ENCODE measurements at places on chromosomes 1 and 21. TPM values are rescaled to one million over a fixed set of nuclear protein-coding genes. Genes with fewer than 3 reads are reported as not detected.

DNA sequence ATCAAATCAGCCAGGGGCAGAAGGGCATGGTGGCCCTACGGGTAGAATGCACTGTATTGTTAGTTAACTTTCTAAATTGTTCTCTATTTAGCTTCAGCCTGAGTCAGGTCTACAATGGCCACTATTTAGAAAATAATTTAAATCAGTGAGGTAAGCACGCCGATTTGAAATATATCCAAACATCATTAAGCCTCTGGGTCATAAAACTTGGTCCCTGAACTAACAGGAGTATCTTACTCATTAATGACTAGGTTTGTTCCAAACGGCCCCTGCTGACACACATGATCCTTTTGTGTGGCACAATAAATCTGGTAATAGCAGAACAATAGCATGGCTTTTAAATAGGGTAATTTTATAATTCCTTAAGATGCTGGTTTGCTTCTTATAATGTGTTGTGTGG, 48.4 kb downstream of the STX6 start:
- DNase-seq: no peak

GRCh38 chr1:26358411-26359384, 4.8 kb upstream of the CRYBG2 start:
- no peak for DNase-seq

DNA sequence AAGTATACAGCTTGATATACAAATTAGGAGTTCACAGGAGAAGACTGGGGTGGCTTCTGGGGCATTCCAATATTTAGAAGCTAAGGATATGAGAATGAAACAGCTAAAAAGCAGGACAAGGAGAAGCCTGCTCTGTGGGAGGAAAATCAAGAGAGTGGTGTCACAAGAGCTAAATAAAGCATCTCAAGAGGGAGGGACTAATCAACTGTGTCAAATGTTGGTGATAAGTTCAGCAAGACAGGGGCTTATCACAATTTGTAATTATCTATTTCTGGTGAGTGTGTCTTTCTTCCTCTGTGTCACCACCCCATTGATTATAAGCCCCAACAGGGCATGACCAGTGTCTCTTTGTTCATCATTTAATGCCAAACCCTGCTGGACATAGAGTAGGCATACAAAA, 295.8 kb upstream of the DUSP10 start:
- DNase-seq: no peak

- no peak for DNase-seq
Observed at GRCh38 chr1:117077267-117077666, 17.1 kb downstream of the TTF2 start.

- no peak for DNase-seq
Observed at GRCh38 chr1:98340511-98340910, 321.0 kb upstream of the SNX7 start.

DNA sequence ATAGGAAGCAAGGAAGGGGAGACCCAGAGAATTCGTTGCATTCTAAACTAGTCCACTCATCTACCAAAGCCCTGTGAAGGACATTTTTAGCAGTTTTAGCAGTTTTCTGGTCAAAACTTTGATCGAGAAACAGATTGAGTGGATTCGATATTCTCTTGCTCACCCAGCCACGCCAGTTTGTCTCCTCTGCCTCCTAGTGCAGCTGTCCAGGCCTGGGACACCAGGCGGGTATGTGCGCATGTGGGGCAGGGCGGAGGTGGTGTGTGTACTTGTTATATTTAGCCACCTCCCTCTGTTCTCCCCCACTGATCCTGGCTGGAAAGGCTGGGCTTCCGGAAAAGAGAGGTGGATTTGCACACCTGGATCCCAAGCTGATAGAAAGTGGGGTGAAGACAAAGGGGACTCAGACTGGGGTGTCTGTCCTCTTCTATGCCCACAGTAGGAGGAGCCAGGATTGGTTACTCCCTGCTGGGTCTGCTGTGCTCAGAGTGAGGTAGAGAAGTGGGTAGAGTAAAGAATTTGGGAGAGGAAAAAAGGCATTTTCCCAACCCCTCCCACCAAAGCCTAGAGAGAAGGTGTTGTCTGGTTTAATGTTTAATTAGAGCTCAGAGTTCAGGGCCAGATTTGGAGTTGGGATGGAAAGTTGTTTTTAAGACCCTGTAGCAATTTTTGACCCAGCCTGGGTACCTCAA, 3.8 kb downstream of the LMNA start:
- DNase-seq: no peak

DNA sequence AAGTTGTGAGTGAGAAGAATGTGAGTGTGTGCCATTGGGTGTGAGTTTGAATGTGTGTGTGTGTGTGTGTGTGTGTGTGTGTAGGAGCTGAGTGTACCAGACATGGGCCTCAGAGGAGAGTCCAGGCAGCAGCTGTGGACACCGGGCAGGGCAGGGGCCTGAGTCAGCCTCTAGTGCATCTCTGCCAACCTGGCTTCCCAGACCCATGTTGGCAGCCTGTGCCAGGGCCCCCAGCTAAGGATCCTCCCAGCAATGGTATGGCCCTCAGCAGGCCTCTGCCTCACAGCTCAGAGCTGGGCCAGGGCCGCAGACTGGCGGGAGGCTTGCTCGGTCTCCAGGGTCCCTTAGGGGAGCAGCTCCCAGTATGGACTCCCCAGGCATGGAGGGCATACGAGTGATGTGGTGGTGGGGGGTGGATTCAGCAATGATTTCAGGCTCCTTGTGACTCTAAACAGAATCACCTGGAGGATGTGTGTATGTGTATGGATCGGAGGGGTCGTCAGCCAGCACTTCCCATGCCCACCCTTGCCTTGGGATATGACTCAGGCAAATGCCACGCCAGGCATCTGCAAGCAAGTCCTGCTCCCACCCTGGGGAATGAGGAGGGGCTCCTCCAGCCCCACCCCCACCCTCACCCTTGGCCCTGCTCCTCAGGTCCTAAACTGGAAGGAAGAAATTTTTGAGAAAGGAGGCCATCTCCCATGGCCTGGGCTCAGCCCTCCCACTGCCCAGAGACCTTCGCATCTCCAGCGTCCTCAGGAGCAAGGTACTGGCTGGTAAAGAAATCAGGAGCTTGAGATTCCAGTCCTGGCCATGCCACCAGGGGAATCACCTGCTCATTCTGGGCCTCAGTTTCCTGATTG, 1.8 kb upstream of the FOXO6 start:
- DNase-seq: no peak

DNA sequence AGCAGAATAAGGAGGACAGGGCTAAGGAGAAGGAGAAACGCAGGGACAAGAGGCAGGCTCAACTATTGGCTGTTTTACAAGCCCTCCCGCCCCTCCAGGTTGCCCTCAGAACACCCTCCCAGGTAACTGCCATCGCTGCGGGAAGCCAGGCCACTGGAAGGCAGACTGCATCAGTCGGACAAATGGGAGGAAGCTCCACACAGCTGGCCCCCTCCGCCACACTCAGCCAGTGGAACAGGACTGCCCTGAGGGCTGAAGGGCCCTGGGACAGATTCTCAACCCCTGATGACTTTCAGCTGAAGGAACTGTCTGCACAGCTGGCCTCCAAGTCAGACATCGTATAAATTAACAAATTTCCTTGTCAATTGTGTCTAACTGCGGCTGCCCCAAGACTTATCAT, 21.8 kb downstream of the LRRC3 start:
- no peak for DNase-seq

- no peak for DNase-seq
Observed at GRCh38 chr21:38830671-38831525, 25.2 kb downstream of the ETS2 start.

GRCh38 chr1:204829133-204829825, 41.4 kb upstream of the NFASC start:
- DNase-seq: no peak

- DNase-seq: no peak
Observed at GRCh38 chr1:14748151-14748550, 149.7 kb downstream of the KAZN start.

GRCh38 chr21:44872649-44873355, 688 bp downstream of the PTTG1IP start:
- DNase-seq: peak; percentile 47

DNA sequence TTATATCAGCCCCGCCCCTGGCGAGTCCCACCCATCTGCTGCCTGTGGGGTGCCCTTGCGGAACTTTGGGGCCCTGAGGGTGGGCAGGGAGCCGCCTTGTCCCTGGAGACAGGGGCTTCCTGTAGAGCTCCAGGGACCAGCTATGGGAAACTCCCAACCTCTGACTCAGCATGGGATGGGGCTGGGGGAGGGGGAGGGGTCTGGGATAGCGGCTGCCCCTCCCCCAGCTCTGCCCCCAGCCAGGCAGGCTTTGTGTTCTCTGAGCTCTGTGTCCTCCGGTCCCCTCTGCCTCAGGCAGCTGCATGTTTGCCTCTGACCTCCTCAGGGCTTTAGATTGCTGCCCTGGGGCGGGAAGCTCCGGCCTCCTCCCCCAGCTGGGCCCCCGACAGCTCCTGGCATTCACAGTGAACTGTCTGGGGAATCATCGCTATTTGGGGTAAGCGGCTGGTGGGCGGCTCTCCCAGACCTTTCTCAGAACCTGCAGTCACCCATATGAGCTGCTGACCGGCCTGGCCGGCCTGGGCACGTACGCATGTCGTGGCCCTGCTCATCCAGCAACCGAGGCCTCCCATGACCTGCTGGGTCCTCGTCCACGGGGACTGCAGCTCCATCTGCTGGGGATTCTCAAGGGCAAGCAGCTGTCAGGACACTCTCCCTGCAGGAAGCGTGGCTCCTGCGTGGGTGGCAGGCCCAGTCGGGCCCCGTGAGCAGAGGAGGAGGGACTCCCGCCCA, 17.1 kb downstream of the ARHGEF16 start:
- DNase-seq: no peak

GRCh38 chr1:17265162-17265561, 16.3 kb downstream of the PADI3 start:
- no peak for DNase-seq

DNA sequence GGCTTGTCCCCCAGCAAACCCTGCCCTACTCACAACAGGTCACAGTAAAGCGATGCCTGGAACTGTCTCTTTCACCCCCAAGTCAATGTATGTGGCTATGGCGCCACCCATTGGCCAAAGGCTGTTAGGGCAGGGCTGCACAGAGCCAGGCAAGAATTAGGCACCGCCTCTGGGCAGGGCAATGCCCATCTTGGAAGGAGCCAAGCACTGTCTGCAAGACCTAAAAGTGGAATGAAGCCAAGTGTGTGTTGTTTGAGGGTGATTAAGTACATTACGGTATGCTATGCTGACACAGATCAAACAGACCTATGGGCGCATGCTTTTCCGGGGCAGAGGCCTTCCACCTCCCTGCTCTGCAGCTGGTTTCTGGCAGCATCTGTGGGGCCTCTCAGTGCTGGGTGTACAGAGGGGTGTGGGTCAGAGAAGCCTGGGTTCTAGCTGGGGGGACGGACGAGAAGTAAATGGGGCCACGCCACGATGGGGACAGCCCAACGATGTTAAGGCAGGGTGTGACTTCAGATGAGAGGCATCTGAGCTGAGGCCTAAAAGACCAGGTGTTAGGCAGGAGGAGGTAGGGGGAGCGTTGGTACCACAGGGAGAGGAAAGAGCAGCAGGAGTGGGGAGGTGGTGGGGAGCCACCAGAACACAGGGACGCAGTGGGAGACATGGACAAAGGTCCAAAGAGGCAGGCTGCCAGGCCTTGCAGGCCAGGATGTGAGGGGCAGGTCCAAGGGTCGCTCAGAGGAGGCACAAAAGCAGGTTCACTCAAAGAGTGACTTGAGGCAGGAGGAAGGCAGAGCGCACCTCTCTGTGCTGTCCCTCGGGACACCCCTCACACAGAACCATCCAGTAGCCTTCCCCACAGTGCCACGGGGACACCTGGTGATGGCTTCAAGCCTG, 49.8 kb downstream of the ACOT7 start:
- peak; percentile 64 for DNase-seq

DNA sequence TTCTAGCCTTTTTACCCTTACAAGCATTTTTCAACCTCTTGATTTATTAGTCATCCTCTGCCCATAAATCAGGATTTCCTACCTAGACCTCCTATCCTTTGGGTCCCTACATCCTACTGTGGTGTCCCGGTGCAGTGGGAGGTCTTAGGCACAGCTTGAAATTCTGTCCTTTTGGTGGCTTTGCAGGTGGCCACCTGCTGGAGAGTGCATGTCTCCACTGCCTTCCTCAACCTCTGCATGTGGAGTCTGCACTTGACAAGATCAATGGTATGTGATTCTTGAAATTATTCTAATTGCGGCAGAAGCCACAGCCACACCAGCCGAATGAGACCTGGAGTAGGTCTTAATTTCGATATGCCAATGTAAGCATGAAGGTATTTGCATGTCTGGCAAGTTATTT, 11.4 kb upstream of the KCNA3 start:
- DNase-seq: no peak

- no peak for DNase-seq
Observed at GRCh38 chr1:183636334-183636682, 725 bp upstream of the ARPC5 start.

- DNase-seq: no peak
Observed at GRCh38 chr1:57319165-57319564, 104.7 kb downstream of the DAB1 start.

GRCh38 chr1:67431156-67431765, 1.1 kb upstream of the SERBP1 start:
- DNase-seq: no peak

DNA sequence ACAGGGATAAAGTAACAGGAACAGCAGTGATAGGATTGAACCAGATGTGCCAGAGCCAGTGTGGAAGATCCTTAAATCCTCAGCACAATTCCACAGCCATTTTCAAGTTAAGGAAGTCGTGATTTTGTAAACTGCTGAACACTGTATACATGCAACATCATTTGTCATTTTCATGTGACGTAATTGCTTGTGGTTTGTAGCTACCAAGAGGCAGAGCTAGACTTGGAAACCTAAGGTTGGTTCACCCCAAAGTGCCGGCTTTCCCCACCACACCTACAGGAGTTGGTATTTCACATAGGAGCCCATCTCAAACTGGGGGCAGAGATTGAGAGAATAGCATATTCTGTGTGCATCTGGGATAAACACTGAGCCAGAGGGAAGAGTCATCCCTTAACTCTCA, 113.9 kb downstream of the CAPN8 start:
- no peak for DNase-seq

GRCh38 chr1:43530483-43531106, at the start of gene PTPRF:
PTPRF (plus strand) TSS chr1:43530883; CDS start chr1:43545076, 14,193 bp downstream.
- no peak for DNase-seq

The HES5 gene
- 0.58 TPM for polyA plus RNA-seq

The DLGAP3 gene
- 3.6 TPM for polyA plus RNA-seq

The TGFB2 gene
- polyA plus RNA-seq: 8.5 TPM

The SASS6 gene
- polyA plus RNA-seq: 8.5 TPM

The STIL gene
- 11.4 TPM for polyA plus RNA-seq

The VANGL2 gene
- 39.2 TPM for polyA plus RNA-seq

The NASP gene
- polyA plus RNA-seq: 346 TPM

The HRNR gene
- 0.54 TPM for polyA plus RNA-seq

The MYCL gene
- polyA plus RNA-seq: 8.4 TPM

The NKAIN1 gene
- 4.6 TPM for polyA plus RNA-seq

The SERPINC1 gene
- 0.75 TPM for polyA plus RNA-seq

The SLC2A5 gene
- 0.83 TPM for polyA plus RNA-seq

Data from renal pelvis (tissue), 12 donors.